ENCODE measurements at places on chromosomes 2 and 18. TPM values are rescaled to one million over a fixed set of nuclear protein-coding genes. Genes with fewer than 3 reads are reported as not detected.

Gene MLPH
- total RNA-seq: 22.6 TPM

Gene GALNT3
- 2.2 TPM for total RNA-seq

Gene LRP2
- 0.19 TPM for total RNA-seq

- H3K27ac ChIP-seq: no peak overlapping the region
- H3K4me1 ChIP-seq: no peaks in the 10 kb centered on the region
- no peak for DNase-seq
- H3K27me3 ChIP-seq: no peaks in the 10 kb centered on the region
- H3K36me3 ChIP-seq: no peaks in the 10 kb centered on the region
Measured at GRCh38 chr2:205864491-205864890, 182.2 kb downstream of the NRP2 start.

GRCh38 chr18:3592864-3593263, 142.9 kb downstream of the TGIF1 start:
- peak overlapping the region; percentile 98 for H3K27ac ChIP-seq
- no peaks in the 10 kb centered on the region for H3K27me3 ChIP-seq
- no peak overlapping the region for H3K4me3 ChIP-seq
- H3K36me3 ChIP-seq: no peaks in the 10 kb centered on the region
- DNase-seq: no peak
